Left ventricle myocardium inferior (tissue), 1 donor: ENCODE measurements at places on chromosomes 7 and 10.

- DNase-seq: no peak
Measured at GRCh38 chr10:103592186-103593021, 98.9 kb downstream of the NEURL1 start.

- no peak for DNase-seq
Measured at GRCh38 chr10:21056461-21056860, 159.3 kb upstream of the NEBL start.

DNA sequence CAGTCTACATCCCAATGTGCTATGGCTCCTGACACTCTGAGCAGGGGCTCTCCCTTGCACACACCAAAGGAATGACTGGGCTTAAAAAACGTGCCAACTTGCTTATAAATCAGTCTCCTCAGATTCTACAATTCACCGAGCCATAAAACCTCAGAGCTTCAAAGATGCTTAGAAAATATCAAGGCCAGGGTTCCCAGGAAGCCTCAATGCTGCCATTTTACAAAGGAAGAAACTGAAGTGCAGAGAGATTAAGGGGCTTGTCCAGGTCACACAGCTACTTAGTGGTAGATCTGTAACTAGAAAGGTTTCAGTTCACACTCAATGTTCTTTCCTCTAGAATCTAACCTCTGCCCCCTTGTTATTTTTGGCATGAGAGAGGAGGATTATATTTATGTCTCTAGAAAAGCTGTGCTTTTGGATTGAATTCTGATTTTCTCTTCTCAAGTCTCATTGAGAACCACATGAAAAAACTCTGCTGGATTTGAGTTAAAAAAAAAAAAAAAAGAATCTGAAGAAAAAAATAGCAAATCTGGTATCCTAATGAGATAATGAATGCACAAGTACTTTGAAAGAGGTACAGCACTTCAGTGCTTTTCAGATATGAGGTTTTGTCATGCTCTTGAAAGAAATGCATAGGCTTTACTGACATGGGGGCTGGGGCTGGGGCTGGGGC is 22.3 kb upstream of the TSPAN33 start:
- DNase-seq: no peak

DNA sequence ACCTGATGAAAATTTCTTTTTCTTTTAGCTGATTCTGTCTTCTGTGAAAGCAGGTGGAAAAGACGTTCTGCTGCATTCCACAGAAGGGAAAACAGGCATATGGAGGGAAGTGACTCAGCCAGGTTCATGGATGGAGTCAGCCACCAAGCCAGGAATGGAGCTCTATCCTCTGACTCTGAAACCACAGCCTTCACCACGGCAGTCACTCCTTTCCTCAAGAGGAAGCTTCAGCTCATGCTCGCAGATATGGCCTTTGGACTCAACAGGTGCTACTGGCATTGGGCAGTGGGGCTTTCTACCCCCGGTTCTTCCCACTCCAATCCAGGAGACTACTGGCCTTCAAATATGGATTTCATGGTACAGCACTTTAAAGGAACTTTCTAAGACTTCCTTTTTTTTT is 11.5 kb upstream of the PLAU start:
- no peak for DNase-seq

DNA sequence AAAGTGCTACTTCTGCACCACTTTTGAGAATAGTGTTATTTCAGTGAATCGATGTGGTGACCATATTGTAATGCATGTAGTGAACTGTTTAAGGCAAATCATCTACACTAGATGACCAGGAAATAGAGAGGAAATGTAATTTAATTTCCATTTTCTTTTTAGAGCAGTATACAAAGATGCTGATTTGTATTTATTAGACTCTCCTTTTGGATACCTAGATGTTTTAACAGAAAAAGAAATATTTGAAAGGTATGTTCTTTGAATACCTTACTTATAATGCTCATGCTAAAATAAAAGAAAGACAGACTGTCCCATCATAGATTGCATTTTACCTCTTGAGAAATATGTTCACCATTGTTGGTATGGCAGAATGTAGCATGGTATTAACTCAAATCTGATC is 110.4 kb downstream of the CFTR start:
- no peak for DNase-seq

- no peak for DNase-seq
Measured at GRCh38 chr10:44344727-44345126, 40.2 kb downstream of the CXCL12 start.

DNA sequence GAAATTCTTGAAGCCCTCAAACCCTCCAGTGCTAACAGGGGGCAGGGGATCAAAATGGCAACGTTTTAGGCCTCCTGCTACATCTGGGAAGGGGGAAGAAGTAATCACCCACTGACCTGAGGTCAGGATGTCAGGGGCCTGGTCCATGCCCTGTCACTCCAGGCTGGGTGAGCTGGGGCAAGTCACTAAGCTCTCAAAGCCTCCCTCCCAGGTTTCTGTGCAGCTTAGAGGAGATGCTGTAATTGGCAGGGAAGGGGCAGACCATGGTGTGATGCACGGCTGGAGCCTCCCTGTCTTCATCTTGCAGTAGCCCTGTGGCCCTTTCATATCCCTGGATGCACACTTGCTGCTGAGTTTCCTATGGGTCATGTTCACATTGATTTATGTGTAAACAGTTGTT is 27.2 kb downstream of the LEP start:
- no peak for DNase-seq
